ENCODE measurements at places on chromosomes 7 and 10. TPM values are rescaled to one million over a fixed set of nuclear protein-coding genes. Genes with fewer than 3 reads are reported as not detected.

FAM221A gene
- 21.3 TPM for total RNA-seq

PLA2G12B gene
- not detected for total RNA-seq

TMEM209 gene
- 22.0 TPM for total RNA-seq

KIAA1549 gene
- total RNA-seq = 16.4 TPM

PTN gene
- total RNA-seq = 162 TPM

TMEM176A gene
- 15.6 TPM for total RNA-seq

ANKRD7 gene
- total RNA-seq = 4.4 TPM

MSMB gene
- total RNA-seq = not detected

OR13A1 gene
- not detected for total RNA-seq

OGDHL gene
- 15.8 TPM for total RNA-seq

FLNC gene
- total RNA-seq = 92.8 TPM

TRIM73 gene
- total RNA-seq = 2.0 TPM

GET4 gene
- total RNA-seq = 40.3 TPM

LEP gene
- not detected for total RNA-seq

CYP26A1 gene
- total RNA-seq = 16.8 TPM

SFRP5 gene
- 68.7 TPM for total RNA-seq

ZEB1 gene
- 168 TPM for total RNA-seq

LLCFC1 gene
- not detected for total RNA-seq

ADCY1 gene
- 43.0 TPM for total RNA-seq

OR6B1 gene
- not detected for total RNA-seq

MSS51 gene
- 3.6 TPM for total RNA-seq

PDCD11 gene
- 33.3 TPM for total RNA-seq

PNLIPRP1 gene
- not detected for total RNA-seq

BAIAP2L1 gene
- 4.6 TPM for total RNA-seq

ATXN7L1 gene
- total RNA-seq = 19.2 TPM

TAX1BP1 gene
- 128 TPM for total RNA-seq

HERPUD2 gene
- total RNA-seq = 35.5 TPM

CCDC172 gene
- total RNA-seq = not detected

CYP3A5 gene
- total RNA-seq = 4.6 TPM

HMX3 gene
- total RNA-seq = 1.1 TPM

GRID2IP gene
- total RNA-seq = not detected

AMZ1 gene
- 0.11 TPM for total RNA-seq

OPN4 gene
- total RNA-seq = not detected

LRRC18 gene
- not detected for total RNA-seq

PKD1L1 gene
- total RNA-seq = 2.1 TPM
